Caki2 (cell line): ENCODE measurements at places on chromosomes 12 and 14. TPM values are rescaled to one million over a fixed set of nuclear protein-coding genes. Genes with fewer than 3 reads are reported as not detected.

The RAB15 gene
- total RNA-seq: 2.9 and 3.9 TPM in 2 replicates

The MARS1 gene
- total RNA-seq: 285 and 315 TPM in 2 replicates

The MYF5 gene
- not detected in 2 replicates for total RNA-seq

The KRT72 gene
- not detected in 2 replicates for total RNA-seq

DNA sequence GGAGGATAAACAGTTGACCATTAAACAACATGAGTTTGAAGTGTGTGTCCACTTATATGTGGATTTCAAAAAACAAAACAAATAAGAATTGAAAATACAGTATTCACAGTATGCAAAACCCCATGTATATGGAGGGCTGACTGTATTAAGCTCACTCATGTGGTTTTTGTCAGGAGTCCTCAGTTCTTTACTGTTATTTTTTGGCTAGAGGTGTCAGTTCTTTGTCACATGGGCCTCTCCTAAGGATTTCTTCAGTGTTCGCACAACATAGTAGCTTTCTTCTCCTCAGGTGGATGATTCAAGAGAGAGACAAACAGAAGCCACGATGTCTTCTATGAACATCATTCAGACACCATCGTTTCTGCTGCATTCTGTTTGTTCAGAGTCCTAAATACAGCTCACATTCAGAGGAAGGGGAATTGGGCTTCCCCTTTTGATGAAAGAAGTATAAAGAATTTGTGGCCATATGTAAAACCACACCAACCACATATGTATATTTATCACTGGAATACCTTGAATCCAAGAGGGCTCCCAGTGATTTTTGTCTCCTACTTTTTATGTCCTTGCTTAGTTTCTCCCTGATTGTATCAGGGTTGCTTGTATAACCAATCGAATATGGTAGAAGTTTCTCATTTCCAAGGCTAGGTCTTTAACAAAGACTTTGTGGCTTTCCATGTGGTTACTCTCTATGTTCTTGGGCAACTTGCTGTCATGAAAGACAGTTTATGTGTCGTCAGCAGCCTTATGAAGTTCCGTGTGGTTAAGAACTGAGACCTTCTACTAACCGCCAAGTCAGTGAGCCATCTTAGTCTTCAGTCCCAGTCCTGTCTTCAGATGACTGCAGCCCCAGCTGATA is 18.9 kb downstream of the MNAT1 start:
- DNase-seq: no peak

DNA sequence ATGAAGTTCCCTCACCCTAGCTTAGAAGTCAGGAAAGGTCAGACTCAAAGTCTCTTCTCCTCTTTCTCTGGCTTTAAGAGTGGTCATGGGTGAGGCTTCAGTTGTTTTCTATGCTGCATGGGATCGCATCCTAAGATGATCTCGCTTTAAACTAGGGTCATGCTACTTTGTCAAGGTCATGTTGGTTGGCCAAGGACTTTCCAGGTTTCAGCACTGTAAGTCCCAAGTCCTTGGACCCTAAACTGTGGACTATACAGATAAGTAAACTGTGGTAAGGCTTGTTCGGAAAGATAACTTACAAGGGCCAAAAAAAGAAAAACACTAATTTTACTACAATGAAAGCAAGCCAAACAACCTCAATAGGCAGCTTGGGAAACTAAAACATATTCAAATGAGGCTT is 17.4 kb downstream of the HAL start:
- no peak for DNase-seq

GRCh38 chr14:68139431-68140075 is 320.0 kb downstream of the RAD51B start:
- no peak for DNase-seq

GRCh38 chr14:99647411-99647810 is 2.5 kb downstream of the HHIPL1 start:
- no peak for DNase-seq

DNA sequence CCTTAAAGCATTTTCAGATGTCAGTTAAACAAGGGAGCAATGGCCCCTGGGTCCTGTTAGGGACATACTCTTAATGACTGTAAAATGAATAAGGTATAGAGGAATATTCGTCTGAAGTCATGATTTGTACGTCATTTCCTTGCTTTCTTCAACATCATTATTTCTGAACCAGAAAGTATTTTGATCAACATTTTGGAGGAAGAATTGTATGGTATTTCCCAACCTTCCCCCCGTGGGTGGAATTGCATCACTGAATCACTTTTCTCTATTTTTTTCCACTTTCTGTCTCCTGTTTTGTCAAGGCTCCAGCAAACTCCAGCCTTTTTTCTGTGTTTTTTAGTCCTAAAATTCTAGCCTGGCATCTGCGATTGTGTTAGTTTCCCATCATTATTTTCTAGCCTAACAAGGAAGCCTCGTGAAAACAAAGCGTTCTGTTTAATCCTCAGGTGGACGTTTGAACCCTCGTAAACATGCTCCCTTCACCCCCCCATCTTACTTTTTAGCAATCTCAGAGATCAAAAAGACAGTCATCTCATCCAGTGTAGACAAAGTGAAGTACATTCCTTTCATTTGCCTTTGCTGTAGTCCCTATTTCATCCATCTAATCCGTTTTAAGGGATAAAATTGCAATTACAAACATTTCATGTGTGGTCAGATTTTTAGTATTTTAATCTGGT is 62.3 kb downstream of the ETV6 start:
- no peak for DNase-seq

GRCh38 chr14:52380294-52380693 is 66.2 kb downstream of the PTGER2 start:
- DNase-seq: peak; percentile 19

- DNase-seq: no peak
These were observed 39.4 kb downstream of the CCNK start for GRCh38 chr14:99520571-99521081.

DNA sequence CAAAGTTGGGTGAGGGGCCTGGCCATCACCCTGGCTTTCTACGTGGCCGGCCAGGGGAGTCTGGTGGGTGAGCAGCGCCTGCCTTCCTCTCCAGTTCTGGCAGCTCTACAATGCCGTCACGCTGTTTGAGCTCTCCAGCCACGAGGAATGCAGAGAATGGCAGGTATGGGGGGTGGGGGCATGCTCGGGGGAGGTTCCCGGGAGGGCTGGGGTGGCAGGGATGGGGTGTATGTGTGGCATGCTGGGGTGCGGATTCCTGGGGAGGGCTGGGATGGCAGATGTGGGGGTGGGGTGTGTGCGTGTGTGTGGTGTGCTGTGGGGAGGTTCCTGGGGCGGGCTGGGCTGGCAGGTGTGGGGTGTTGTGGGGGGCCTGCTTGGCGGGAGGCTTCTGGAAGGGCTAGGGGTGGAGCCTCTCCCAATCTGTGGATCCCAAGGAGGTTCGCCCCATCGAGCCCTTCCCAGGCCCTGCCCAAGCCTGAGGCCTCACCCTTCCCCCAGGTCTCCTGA is 18.5 kb downstream of the RHOF start:
- DNase-seq: no peak

DNA sequence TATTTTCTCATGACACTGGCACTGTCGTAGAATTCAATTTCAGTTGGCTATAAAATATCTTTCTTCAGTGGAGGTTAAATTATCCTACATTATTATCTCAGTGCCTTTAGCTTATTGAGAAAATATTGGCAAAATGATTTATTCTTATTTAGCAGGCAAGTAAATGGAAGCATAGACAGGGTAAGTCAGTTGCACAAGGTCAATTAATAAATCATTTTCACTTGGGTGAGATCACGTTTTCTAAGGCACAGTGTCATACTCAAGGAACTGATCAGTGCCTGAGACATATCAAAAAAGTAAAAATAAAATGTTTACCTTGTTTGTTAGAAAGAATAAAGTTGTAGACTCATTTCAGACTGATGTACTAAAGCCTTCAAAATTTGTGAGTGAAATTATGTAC is 95.0 kb downstream of the ACSS3 start:
- DNase-seq: no peak

DNA sequence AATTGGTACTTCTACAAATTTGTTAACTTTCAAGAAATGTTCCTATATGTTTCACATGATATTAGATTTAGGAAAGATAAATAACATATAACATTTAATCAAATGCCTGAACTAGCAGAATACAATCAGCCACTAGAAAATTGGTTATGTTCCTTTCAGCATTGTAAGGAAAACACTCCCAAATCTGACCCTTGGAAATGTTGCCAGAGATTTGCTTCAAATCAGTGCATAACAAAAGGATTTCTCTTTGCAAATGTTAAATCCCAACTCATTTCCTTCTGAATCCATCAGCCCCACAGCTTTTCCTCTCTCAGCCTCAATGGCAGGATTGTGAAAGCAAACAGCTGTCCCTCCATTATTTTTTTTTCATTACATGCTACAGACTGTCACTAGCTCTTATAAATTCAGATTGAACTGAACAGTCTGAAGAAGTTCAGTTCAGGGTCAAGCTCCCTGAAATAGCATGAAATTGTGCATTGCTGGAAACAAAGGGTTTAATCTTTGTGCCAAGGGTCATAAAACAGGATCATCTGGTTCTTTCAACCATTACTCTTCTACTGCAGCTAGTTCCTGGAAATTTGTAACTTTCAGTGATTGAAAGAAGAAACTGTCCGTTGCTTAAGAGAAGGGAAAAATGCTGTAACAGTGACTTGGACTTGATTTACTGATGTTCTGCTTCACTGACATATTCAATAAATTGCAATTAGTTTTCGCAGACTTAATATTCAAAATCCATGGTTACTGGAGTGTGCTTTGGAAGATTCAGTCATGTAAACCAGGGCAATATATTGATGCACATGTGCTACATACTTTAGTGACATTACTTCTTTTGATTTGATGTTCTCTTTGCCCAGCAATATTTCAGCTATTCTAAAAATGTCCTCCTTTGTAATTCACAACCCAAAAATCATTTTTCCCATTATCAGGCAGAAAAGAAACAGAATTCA is 246.4 kb downstream of the RPL10L start:
- DNase-seq: no peak

DNA sequence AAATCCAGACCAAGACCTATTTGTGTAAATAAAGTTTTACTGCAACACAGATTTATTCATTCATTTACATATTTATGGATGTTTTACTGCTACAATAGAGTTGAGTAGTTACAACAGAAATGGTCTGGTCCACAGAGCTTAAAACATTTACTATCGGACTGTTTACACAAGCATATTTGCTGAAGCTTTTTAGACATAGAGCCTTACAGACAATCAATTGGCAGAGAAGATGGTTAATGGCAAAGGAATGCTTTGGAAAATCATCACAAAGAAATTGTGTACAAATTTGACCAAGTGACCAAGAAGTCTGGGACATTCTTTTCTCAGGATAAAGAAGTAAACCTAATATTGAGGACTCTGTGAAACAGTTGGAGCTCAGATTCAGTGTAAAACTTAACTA is 504.3 kb downstream of the SLC16A7 start:
- no peak for DNase-seq
